Stimulated activated CD8-positive, alpha-beta memory T cell treated with anti-CD3 and anti-CD28 coated beads, Interleukin-4, amount 100 ng/mL, for 4 hours (primary cell): ENCODE measurements at places on chromosomes 3 and 15.

- DNase-seq = no peak
These were observed 55.8 kb downstream of the SUMF1 start for GRCh38 chr3:4411236-4411635.

GRCh38 chr3:71709908-71710511 is 15.2 kb downstream of the EIF4E3 start:
- no peak for DNase-seq

GRCh38 chr3:15206662-15207576 is 873 bp downstream of the CAPN7 start:
- DNase-seq = no peak

DNA sequence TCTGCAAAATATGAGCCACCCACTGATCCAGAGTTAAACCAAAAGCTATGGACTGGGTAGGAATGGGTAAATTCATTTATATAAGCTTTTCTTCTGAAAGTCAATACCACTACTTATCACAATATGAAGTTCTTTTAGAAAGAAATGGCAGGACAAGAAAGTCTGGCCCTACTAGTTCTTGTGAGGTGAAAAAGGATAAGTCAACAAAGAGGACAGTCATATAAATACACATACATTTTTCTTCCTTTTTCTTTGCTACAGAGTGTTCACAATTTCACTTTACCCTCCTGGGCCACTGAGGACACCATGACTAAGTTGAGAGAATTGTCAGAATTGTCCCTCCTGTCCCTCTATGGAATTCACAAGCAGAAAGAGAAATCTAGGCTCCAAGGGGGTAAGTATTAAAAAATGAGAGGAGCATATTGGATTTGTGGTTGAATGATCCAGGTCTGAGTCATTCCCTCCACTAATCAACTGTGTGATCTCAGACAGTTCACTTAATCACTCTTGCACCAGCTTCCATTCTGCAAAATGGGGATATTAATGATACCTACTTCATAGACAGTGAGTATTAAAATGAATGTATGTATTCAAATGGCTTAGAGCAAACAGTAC is 27.6 kb downstream of the ACP3 start:
- no peak for DNase-seq

GRCh38 chr3:122719273-122719921 is 38.8 kb downstream of the PARP14 start:
- DNase-seq = no peak

- DNase-seq = no peak
These were observed 13.7 kb downstream of the FAM107A start for GRCh38 chr3:58563386-58564035.

GRCh38 chr3:194998948-194999347 is 272.0 kb downstream of the XXYLT1 start:
- DNase-seq = no peak

- no peak for DNase-seq
These were observed 98.9 kb upstream of the TJP1 start for GRCh38 chr15:29921130-29921601.
